ENCODE measurements at places on chromosomes 1 and 21.

- DNase-seq = no peak
Measured at GRCh38 chr1:89540406-89540970, 15.9 kb downstream of the LRRC8B start.

- no peak for DNase-seq
Measured at GRCh38 chr1:67463298-67463955, 33.2 kb upstream of the SERBP1 start.

GRCh38 chr1:61046434-61046833 is 35.9 kb upstream of the NFIA start:
- DNase-seq = no peak

DNA sequence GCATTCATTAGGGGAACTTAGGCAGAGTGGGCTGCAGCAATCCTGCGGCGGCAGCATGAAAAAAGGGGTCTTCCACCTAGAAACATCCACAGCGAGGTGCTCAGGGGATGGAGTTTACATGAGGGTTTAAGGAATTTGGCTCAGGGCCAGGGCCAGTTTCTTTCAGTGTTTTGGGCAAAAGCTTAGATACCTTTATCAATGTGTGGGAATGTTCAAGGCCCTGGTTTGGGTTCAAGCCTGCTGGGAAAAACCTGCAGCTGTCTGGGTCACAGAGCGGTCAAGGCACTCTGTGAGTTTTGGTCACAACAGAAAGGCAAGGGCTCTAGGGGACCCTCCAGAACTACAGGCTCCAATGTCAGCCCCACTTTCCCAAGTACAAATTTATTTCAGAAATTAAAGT is 230.3 kb downstream of the DISC1 start:
- DNase-seq = no peak

- DNase-seq = no peak
Measured at GRCh38 chr1:91637539-91637994, 136.9 kb downstream of the CDC7 start.

DNA sequence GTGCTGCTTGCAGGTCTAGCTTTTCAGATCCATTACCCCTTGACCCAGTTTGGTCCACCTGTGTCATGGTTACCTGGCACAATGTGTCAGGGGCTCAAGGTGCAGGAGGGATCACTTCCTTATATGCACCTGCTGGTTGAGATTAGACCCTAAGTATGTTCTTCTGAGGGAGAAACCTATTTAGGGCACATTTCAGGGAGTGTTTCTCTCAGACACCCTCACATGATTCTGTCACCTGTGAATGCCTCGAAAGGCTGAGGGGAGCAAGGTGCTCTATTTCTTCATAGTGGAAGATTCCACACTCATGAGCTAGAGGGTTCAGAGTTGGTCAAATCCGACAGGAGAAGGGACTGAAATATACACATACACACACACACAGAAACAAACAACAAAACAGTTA is 15.5 kb downstream of the HSD3B2 start:
- DNase-seq = no peak

GRCh38 chr1:202130816-202131522 is 8.3 kb downstream of the GPR37L1 start:
- DNase-seq = no peak

DNA sequence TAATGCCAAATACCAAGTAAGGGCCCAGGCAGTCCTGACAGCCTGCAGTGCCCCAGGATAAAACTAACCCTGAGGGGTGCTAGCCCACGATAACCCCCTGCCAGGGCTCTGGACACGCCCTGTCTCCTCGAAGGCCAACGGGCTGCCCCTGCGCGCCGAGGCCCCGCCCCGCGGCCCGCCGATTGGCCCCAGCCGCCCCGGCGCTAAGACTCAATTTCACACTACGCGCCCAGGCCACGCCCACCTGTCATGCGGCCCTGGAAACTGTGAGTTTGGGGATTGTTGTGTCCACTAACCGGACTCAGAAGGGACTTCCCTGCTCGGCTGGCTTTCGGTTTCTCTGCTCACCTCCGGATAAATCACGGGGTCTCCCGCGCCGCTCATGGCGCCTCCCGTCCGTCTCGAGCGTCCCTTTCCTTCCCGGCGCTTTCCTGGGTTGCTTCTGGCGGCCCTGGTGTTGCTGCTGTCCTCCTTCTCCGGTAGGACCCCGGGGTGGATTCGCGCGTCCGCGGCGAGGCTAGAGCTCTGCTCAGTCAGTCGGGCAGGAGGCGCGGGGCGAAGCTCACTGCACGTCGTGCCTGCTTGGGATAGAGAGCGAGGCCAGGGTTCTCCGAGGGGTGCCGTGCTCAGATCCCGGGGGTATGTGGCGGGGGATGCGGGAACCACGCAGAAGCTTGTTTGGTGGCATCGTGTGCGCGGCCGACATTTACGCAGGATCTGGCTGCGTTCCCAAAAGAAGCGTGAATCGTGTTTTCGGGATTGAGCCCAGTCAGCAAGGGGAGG is at the start of gene CR1L:
TSS of gene CR1L (plus strand) at position 282 of the 783 bp plus-strand sequence. CDS start at position 383, 101 bp downstream.
- DNase-seq = peak; percentile 83

DNA sequence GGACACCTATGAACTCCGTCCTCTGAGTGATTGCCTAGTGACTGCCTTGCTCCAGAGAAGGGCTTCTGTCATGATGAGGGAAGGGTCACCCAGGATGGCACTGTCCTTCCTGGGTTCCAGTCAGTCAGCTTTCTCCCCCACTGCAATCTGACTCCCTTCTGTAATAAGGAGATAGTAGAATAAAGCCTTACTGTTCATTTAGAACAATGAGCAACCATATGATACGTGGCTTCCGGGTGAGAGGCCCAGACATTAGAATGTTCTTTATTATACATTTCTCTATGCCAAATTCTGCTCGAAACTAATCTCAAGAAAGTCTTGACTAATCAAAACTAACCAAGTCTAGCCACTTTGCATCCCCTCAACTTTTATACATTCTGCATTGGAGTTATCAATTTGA is 8.5 kb upstream of the MTMR11 start:
- no peak for DNase-seq

- DNase-seq = no peak
Measured at GRCh38 chr1:4306559-4307467, 347.6 kb upstream of the AJAP1 start.

DNA sequence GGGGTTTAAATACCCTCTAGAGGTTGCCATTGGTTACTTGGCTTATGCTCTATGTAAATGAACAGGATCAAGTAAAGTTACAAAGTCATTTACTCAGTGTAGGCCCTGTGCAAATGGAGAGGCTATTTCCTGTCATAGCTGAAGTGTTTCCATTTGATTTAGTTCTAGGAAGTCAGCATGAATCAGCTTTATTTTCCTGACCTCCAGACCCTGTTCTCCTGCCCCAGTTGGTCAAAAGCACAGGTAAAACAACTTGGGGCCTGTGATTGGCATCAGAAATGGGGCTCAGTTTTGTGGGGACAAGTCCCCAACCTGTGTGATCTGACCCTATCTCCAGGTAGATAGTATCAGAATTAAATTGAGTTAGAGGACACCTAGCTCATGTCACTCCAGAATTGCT is 239.9 kb downstream of the HHAT start:
- DNase-seq = no peak

DNA sequence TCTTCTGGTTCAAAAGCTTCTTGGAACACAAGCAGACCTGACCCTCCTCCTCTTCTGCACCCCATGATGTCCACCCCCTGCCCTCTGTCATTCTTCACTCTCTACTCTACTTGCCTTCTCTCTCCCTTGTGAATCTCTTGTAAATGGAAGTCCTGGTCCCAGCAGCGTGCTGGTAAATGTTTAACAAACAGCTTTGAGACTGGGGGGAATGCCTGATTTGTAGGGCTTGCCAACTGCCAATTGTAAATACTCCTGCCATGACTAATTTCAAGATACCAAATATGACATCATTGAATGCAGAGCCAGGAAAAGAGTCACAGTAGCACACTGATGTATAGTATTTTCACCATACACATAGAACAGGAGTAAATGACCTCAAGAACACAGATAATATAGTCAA is 40.9 kb upstream of the LRRN2 start:
- no peak for DNase-seq

GRCh38 chr1:54543729-54544496 is 4.1 kb upstream of the ACOT11 start:
- no peak for DNase-seq

DNA sequence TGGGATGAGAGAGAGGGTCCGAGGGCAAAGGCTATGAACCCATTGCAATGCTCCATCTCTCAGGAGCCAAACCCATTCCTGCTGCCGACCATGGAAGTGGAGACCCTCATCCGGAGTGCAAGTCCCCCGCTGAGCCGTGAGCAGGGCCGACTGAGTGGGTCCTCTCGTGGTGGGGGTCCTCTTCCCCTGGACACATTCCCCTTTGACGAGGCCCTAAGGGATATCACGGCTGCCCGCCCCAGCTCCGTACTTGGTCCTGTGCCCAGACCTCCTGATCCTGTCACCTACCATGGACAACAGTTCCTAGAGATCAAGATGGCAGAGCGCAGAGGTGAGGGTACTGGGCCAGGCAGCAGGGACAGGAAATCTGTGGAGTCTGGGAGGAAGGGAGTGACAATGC is 11.0 kb downstream of the HYI start:
- DNase-seq = peak; percentile 59

- DNase-seq = no peak
Measured at GRCh38 chr1:110087812-110088738, 17.6 kb upstream of the ALX3 start.

DNA sequence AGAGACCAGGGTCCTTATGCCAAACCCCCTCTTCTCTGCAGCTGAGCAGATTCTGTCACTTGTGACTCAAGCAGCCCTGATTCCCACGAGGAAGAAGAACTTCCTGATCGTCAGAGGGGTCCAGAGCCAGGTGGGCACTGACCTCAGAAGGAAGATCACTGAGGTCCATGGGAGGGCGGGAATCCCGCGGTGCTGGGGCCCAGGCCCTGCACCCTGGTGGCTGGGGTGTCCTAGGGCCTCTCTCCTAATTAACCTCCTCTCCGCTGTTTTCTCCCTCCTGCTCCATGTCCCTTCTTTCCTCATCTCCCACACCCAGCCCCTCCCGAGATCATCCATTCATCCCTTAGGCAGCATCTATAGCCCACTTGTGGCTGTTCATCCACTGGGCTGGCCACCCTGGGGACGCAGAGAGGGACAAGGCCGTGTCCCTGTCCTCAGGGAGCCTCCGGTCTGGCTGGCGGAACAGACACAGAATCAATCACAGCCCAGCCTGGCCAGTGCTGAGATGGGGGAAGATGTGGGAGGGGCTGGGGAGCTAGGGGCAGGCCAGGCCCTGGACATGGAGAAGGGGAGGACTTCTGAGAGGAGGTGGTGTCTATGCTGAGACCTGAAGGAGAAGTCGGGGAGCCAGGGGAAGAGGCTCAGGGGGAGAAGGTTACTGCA is 638.3 kb downstream of the MATN1 start:
- no peak for DNase-seq

DNA sequence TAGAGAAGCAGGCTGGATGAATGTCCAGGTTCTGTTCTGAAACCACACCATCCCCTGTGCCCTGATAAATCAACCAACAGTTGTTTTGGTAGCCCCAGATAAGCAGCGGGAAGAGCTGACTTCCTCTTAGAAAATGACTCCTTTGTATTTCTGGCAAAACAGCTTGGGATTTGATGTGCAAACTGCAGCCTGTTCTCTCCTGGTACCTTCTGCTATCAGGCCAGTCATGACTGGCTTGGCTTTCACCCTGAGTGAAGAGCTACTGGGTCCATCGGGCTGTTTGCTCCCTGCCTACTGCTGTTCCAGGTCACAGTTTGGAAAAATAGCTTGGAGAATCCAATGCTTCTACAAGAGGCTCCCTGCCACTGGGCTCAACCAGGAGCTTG is 116.8 kb downstream of the DTL start:
- DNase-seq = no peak

GRCh38 chr1:185325413-185325812 is 8.4 kb upstream of the IVNS1ABP start:
- DNase-seq = no peak

- no peak for DNase-seq
Measured at GRCh38 chr1:117161887-117162286, 40.3 kb upstream of the TRIM45 start.

DNA sequence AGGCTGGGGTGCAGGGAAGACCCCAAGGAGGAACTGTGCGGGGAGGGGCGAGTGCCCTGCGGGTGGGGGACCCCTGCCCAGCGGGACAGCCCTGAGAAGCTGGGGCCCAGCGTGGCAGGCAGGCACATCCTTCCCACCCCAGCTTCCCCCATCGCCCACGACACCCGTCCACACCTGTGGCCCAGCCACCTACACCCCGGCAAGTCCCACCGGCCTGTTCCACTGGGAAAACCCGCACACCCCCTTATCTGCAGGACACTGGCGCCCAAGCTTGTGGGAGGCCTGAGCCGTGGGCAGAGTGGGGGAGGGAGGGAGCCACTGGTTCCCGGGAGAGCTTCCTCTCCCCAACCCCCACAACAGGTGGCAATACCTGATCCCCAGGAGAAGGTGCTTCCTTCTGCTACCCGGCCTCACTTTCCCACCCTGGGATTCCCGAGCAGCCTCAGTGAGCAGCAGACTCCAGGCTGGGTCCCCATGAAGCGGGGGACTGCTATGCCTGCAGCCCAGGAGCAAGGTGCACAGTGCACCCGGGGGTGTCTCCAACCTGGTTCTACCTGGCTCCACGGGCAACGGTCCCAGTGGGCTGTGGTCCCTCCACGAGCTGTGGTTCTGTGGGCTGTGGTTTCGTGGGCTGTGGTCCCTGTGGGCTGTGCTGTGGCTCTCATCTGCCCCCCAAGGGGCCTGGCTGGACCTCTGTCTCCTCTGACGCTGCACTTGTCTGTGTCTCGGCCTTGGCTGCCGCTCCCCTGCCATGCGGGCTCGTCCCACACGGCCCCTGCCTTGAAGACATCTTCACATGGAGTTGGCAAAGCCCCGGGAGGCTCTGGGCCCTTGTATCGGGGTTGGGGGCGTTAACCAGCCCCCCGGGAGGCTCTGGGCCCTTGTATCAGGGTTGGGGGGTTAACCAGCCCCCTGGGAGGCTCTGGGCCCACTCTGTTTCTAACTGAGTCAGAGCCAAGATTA is 37.8 kb upstream of the POFUT2 start:
- DNase-seq = peak; percentile 63

DNA sequence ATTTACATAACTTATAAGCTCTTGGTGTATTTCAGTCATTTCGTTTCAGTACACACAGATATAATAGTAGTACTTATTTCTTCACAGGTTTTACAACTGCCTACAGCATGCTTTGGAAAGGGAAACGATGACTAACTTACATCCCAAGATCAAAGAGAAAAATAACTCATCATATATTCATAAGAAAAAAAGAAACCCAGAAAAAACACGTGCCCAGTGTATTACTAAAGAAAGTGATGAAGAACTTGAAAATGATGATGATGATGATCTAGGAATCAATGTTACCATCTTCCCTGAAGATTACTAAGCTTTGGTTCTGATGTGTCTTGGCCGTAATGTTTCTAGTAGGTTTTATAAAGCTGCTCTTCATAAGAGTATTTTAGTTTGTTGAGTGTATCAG is 30.9 kb downstream of the TYW3 start:
- no peak for DNase-seq

DNA sequence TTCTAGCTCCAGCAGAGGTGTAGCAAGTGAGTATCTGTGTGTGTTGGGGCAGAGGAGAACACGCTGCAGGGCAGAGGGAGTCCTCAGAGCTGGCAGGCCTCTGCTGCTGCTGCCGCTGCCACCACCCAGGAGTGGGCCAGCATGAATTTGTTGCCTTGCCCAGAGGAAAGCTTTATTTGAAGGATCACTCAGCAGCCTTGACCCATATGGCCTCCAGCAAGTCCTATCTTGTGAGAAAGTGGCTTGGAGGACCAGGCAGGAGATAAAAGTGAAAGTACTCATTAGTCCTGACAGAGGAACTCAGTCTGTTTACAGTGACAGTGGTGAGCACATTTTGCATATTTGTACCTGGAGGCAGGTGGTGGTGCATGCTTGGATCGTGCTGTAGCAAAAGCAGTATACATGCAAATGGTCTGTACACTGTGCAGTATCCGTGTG is 3.1 kb downstream of the TRAF5 start:
- no peak for DNase-seq
